Stimulated activated CD8-positive, alpha-beta memory T cell treated with anti-CD3 and anti-CD28 coated beads, Interleukin-2, amount 100 ng/mL, for 1 hour (primary cell): ENCODE measurements at places on chromosomes 5 and 9.

GRCh38 chr9:78563269-78563668 is 266.3 kb downstream of the PSAT1 start:
- DNase-seq, result no peak

DNA sequence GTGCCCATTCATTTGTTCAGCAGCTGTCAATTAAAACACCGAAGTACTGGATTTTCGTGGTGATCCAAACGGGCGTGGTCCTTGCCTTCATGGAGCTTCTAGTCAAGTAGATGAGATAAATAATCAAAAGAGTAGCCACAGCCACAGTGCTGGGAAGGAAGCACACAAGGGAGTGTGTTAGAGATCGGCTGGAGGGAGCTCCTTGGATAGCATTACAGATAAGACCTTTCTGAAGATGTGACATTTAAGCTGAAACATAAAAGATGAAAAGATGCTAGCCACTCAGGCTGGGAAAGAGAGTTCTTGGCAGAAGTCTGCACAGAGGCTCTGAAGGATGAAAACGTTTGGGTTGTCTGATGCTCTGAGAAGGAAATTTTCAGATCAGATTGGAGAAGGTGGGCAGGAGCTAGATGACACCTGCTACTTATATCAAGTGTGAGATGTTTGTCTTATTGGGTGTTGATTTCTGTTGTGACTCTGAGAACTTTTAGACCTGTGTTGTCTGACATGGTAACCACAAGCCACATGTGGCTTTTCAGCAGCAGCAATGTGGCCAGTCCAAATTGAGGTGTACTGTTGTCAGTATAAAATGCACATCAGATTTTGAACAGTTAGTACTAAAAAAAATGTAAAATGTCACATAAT is 123.9 kb downstream of the TLE4 start:
- DNase-seq, result no peak

GRCh38 chr5:165928971-165929370 is 2362.5 kb upstream of the WWC1 start:
- no peak for DNase-seq

GRCh38 chr5:10935536-10935935 is 174.5 kb upstream of the DAP start:
- DNase-seq, result no peak

- no peak for DNase-seq
These were observed 41.8 kb upstream of the FGF1 start for GRCh38 chr5:142727735-142728047.

DNA sequence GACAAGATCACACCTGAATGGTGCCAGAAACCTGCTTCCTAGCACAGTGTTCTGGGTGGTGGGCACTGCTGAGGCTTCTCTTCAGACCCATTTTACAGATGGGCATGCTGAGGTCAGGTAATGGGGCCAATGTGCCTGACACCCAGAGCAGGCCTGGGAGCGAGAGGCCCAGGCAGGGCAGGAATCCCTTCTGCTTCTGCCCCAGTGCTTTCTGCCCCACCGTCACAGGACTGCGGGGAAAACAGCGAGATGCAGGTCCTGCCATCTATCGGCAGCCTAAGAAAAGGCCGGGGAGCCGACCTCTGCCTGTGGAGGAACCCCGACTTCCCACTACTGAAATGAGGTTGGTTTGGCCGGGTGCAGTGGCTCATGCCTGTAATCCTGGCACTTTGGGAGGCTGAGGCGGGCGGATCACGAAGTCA is 22.8 kb upstream of the RNU6ATAC start:
- DNase-seq, result no peak

DNA sequence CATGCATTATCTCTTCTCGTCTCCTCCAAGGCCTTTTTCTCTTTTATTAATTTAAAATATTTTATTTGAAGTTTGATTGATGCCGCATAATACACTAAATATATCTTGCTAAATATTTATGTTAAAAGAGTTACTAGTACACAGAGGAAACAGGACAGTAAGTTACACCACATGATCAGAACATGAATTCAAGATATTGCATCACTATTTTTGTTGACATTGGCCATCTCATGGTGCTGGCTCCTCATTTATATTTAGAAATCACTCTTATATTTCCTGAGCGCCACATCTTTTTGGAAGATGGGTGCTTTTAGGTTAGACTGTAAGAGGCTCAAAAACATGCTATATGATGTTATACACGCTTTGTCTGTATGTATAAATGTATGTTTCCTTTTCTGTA is 23.0 kb downstream of the SPEF2 start:
- no peak for DNase-seq

- no peak for DNase-seq
These were observed 11.2 kb upstream of the OLFM1 start for GRCh38 chr9:135076143-135076875.

- no peak for DNase-seq
These were observed 42.5 kb upstream of the GADD45G start for GRCh38 chr9:89562186-89562814.

DNA sequence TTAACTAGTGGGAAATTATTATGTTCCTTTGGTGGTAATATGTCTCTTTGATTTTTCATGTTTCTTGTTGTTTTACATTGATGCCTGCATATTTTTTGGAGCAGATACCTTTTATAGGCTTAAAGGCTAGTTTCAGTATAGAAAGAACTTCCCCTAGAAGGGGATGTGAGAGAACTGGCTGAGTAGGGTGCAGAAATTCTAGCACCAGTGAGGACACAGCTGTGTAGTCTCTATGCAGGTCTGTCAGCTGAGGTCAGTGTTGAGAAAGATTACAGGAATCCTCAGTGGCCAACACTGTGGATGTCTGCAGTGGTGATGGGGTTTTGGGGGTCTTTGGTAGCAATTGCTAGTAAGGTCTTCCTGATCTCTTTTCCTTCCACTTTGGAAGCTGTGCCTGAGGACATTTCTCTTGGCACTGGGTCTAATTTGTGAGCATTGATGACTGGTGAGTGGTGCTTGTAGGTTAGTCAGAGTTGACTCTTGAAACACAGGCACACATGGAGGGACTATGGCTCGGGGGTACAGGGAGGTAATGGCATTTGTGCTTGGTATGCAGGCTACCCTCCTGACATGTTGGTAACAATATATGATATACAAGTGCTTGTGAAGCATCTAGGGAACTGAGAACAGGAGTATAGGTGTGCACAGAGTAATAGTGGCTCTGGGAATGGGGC is 221.4 kb downstream of the SPATA31D1 start:
- no peak for DNase-seq

DNA sequence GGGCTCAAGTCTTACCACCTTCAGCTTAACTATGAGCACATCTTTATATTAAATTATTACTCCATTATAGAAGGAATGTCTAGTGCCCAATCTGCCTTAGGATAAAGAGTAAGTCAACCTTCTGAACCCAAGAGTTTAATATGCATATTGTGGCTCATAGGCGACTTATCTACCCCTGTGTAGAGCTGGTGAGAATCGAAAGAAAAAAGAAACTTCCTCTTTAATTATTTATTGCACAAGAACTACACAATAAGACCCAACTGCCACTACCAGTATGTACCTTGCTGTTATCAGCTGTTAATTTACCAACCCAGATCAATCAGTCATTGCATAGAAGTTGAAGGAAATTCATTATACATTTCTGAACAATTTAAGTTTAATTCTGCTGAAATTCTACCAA is 329.1 kb upstream of the SLC24A2 start:
- no peak for DNase-seq

- DNase-seq, result no peak
These were observed 38.0 kb downstream of the GDA start for GRCh38 chr9:72187121-72187695.

DNA sequence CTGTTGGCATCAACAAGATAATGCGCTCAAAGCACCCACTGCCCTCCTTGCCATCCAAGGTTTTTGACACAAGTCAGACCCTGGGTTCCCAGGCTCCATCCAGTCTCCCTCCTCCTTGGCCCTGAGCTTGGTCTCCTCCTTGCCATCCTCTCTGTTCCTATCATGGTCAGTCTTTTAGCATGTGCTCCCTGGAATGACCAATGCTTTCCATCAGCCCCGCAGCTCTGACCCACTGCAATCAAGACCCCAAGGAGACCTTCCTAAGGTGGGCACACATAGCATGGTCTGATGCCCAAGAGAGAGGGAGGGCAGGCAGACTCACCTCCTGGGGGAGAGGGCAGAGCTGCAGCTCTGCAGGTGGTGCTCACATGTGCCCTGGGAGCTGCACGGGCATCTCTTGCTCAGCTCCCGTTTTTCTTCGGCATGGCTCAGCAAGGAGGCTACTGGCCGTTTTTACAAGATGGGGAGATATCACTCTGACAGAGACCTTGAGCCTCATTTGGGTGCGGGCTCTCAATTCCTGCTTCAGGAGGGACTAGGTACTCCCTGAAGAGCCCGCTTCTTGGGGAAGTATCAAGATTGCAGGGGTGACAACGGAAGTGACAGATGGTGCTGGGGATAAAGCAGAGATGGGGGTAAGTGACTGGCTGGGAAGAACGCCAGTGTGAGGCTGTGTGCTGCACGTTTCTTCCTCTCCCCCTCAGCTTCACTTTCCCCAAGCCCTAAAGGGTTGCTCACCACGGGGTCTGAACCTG is 3.3 kb downstream of the SEPTIN8 start:
- no peak for DNase-seq

- no peak for DNase-seq
These were observed 654 bp downstream of the ADAMTS2 start for GRCh38 chr5:179344431-179345182.

GRCh38 chr5:139271201-139272027 is 22.1 kb upstream of the MATR3 start:
- no peak for DNase-seq

DNA sequence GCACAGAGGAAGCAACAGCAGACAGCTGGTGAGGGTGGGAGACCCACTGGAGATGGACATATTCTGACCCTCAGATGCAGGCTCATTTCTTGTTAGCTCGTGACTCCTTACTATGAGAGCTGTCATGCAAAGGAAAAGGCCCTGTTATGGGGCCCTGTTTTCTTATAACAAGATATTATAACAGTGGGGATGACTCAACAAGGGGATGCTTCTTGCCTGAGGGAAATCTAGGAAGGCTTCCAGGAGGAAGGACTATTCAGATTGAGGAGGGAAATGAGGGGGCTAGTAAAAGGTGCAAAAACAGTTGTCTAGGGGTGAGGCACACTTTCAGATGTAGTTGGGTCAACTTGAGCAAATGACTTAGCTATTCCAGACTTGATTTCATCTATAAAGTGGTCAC is 83.0 kb downstream of the DAB2IP start:
- no peak for DNase-seq
